ENCODE measurements at places on chromosomes 4 and X. TPM values are rescaled to one million over a fixed set of nuclear protein-coding genes. Genes with fewer than 3 reads are reported as not detected.

The ANOS1 gene
- total RNA-seq, result 2.3 TPM

DNA sequence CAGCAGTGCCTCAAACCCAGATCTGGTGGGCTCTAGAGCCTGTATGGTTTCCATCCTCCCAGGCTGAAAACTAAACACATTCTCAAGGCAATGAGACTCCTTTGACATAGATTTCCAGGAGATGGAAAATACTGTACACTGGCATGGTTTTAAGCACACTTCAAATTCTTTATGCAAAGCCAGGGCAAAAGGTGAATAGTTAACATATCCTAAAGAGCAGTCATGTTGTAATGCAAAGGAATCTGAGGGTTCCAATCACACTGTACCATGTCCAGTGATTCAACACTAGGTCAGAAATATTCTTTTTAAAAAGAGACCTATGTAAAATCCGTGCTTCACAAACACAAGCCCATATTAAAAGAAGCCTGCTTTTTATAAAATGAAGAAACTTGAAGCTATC is 195.3 kb downstream of the QDPR start:
- no peak for DNase-seq

The CHRNA9 gene
- not detected for total RNA-seq

The COX7B2 gene
- total RNA-seq, result not detected

- DNase-seq, result no peak
Measured at GRCh38 chr4:113823291-113823659, 61.7 kb upstream of the CAMK2D start.

Data from mesenteric fat pad (tissue), 1 donor.